ENCODE measurements at places on chromosomes 5 and 9.
A peak's percentile ranks its signal among the peaks of the same experiment; 100 is the strongest.

- DNase-seq = no peak
Measured at GRCh38 chr5:151964471-151964870, 39.8 kb upstream of the GLRA1 start.

DNA sequence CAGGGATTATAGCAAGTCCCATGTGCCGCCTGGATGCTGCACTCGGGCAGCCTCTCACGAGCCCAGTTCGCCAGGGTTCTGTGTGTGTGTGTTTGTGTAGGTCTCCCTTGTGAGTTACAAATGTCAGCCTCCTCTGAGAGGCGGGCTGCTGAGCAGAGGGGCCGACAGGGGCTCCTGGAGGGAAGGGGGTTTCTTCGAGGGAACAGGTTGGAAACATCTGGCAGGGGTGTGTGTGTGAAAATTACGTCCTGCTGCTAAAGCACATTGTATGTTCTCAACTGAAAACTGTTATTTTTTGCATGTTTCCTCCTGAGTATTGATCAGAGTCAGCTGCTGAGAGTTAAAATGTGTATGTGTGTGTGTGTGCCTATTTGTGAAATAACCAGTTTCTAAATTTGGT, 9.7 kb downstream of the GALNT10 start:
- DNase-seq = no peak

GRCh38 chr9:110758201-110758600, 89.6 kb downstream of the MUSK start:
- no peak for DNase-seq

DNA sequence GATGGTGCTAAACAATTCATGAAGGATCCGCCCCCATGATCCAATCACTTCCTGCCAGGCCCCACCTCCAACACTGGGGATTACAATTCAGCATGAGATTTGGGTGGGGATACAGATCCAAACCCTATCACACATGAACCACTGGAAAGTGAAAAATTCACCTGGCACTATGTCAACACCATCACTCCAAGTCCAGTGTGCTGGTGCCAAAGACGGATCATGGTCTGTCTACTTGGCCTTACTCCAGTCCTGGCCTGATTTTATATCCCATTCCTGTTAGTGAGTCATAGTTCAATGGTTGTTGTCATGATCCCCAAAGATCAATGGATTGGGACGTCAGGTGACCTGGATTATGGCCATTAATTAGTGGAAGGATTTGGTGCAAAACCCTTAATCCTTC, 147.4 kb upstream of the RPS23 start:
- DNase-seq = no peak

- no peak for DNase-seq
Measured at GRCh38 chr5:111548348-111548950, 36.1 kb upstream of the STARD4 start.

- DNase-seq = no peak
Measured at GRCh38 chr9:748861-749497, 92.5 kb upstream of the DMRT1 start.

GRCh38 chr5:172678902-172679301, 37.8 kb downstream of the NEURL1B start:
- no peak for DNase-seq

DNA sequence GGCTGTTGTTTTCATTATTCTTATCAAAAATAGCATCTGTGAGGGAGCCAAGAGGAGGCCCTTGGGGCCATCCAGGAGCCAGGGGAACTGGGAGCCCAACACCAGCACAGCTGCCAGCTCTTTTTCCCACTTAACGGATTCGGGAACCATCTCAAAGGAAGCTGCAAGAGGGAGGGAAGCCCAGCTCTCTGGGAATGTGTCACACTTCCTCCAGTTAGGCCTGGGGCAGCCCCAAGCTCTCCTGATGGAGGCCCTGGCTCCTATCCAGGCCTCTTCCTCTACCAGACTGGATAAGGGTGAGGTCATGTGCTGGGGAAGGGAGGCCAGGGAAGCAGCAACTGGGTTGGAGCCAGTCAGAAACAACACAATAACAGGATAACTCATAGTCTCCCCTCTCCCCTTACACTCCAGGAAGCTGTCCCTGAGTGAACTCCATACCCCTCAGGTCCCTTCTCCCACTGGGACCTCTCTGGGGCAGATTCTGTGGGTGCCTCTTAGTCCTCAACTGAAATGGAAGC, 12.7 kb downstream of the CSF2 start:
- DNase-seq = no peak

DNA sequence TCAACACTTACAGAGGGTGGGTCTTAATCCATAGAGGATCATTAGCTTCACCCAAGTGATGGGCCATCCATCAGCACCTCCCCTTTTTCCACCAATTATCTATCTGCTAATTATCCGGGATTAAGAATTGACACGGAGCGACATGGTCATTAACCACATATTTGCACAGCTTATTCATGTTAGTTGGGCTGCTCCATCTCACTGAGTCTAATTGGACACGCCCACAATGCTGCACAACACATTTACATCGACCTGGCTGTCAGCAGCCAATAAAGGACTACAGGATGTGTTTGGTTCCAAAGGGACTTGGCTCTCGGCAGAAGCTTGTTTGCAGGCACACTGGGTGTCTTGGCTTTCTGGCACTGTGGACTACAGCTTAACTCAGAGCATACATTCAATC, 21.6 kb downstream of the FOXE1 start:
- no peak for DNase-seq

DNA sequence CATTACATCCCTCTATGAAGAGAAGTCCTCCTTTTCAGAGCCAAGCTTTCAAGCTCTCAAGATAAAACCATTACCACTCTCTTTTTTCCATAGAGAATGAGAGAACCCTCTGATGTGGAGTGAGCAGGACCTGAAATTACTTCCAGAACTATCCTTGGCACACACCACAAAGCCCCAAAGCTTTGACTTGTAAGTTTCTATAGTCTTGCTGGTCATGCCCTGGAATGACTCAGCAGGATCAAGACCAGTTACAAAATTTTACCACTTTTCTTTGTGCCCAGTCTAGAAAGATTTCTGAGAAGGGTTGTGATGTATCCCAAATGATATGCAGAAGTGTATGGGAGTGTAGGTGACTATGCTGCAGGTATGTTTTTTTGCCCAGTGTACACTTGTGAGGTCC, 760.6 kb downstream of the TLE1 start:
- no peak for DNase-seq

GRCh38 chr9:111330124-111330523, at the start of gene OR2K2:
Gene OR2K2, minus strand, starts transcription at chr9:111330224. Its CDS starts 1,791 bp downstream, at chr9:111328433.
- DNase-seq = no peak

DNA sequence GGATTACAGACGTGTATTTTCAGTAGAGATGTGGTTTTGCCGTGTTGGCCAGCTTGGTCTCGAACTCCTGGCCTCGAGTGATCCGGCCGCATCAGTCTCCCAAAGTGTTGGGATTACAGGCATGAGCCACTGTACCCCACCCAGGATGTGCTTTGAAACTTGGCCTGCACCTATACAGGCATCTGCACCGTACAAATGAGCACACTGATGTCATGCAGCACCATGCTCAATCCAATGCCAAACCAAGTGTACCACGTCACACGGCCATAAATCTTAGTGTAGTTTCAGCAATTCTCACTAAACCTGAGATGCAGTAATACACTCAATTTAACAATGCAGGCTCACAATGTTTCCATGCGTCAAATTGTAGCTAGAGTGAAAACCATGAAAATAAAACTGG, 6.3 kb downstream of the NSUN2 start:
- no peak for DNase-seq

- no peak for DNase-seq
Measured at GRCh38 chr5:133840168-133840567, 128.3 kb downstream of the C5orf15 start.

DNA sequence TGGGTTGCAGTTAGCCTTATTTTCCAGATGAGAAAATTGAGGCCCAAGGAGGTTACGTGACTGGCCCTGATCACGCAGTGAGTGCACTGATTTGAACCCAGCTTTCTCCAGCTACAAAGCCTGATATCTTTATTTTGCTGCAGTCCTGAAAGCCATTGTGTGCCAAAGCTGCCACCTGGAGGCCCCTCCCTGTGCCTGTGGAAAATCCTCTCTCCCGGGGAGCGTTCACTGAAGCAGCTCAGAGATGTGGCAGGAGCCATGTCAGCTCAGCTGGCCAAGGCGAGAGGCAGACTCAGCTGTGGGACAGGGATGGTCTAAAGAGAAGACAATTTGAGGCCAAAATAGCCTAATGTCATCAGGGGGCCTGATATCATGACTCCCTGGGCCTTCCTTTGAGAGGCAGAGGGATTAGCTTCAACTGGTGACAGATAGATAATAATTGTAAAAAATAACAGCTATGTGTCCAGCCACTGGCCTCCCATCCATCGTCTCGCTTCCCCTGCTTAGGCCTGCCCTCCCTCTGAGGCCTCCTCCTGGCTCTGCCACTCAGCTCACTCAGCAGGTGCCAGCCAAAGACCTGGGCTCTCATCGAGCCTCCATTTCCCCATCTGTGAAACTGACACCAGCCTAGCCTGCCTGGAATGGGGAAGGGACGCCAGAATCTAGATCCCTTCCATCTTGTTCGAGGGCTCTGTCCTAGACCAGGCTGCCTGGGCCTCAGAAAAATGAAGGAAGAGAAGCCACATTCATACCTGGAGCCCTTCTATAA, 74.3 kb upstream of the GGTA1 start:
- no peak for DNase-seq

DNA sequence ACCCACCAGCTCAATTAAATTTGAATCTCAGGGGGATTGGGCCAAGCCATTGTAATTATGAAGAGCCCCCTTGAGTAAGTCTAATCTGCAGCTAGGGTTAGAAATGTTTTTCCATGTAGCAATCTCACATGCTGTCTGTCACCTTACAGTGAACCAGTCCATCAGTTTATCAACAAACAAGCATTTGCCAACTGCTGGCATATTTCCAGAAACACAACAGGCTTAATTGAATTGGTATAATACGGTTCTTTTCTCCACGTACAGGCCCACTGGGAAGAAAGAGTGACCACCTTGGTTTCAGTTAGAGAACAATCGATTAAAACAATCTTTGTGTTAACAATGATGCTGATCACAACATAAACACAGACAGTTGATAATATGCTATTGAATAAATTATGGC, 67.4 kb downstream of the NSUN2 start:
- no peak for DNase-seq

- no peak for DNase-seq
Measured at GRCh38 chr5:175698401-175699115, 40.7 kb downstream of the HRH2 start.

GRCh38 chr9:129032541-129033159, 3.8 kb upstream of the MIGA2 start:
- DNase-seq = no peak

GRCh38 chr5:129120158-129120581, 25.6 kb downstream of the ISOC1 start:
- no peak for DNase-seq

DNA sequence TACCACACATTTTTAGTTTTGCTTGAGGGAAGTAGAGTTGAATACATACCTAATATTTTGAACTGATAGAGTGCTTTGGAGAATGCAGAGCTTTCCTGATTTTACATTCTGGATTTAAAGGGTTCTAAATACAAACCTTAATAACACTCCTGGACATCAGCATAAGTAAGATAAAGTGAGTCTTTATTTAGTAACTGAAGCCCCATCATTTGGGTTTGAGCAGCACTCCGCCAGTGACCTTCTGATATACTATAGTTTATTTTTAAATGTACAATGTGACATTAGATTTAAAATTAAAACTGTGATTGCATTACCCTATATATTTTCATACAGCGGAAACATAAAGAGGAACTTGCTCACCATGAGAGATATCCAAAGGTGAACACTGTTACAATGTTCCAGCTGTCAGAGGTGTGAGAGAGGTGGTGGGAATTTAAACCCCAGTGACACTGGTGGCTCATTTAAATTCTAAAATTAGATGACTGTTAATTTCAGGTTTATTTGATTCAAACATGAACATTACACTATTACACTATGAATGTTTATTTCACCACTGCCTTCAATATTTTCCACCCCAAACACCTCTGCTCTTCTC, 203.0 kb upstream of the PCSK5 start:
- no peak for DNase-seq

- peak; percentile 61 for DNase-seq
Measured at GRCh38 chr5:159211729-159212174, 2.4 kb upstream of the RNF145 start.

GRCh38 chr5:14284392-14285148, 141.4 kb downstream of the TRIO start:
- DNase-seq = no peak

DNA sequence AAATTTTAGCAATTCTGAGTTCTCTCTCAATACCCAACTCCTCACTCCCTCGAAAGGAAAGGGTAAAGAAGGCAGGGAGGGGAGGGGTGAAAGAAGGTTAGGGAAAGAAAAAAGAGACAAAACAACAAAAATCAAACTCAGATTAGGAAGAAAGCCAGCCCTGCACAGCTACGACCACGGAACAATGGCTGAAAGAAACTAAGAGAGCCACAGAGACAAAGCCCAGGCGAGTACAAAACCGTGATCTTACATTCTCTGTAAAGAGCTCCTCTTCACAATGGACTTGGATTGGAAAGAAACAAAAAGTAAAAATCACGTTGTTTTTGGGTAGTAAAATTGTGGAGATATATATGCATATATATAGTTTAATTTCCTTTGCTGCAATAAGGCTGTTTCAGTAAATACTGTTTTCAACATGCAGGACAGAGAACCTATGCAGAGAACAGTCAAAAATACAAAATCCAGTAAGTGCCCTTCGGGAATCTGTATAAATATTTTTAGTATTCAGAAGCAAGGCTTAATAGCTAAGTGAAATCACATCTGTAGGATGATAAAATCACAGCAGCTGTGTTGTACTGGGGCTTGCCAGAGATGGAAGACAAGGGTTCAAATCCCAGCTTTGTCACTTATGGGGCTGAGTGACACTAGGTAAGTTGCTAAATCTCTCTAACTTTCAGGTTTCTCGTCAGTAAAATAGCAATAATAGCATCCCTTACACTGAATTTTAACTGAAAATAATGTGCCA, 16.9 kb downstream of the PSMB7 start:
- no peak for DNase-seq

DNA sequence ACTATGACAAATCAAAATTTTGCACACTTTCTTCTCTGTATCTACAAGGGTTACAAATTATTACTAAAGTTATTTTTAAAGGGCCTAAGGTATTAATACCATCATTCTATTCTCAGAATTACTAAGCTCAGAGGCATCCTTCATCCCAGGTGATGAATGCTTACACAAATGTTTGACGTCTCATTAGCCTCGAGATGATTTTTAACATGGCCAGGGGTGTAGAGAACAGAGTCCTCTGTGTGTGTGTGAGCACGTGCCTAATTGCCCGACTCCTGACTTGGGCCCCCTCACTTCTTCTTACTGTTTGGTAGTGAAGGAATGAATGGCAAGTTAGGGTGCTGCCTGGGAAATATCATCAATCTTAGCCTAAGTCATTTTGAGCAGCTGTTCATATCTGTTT, 221.1 kb downstream of the ENC1 start:
- DNase-seq = no peak

DNA sequence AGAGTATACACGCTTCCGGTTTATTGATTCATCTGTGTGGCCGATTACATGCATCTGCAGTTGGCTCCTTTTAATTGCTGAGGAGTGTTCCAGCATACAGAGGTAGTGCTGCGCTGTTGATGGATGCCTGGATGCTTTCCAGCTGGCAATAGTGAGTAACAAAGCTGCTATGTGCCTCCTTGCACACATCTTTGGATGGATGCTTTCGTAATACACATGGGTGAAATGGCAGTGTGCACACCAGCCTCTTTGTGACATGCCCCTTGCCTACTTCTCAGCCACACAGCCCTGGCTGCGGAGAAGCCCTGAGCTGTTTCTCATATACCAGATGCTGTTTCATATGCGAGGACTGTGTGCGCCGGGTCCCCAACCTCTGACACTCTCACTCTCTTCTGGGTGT, 151.0 kb downstream of the GADD45G start:
- no peak for DNase-seq
